ENCODE measurements at places on chromosomes 2 and 18.

GRCh38 chr18:55088000-55088401 lies 128.7 kb upstream of the CCDC68 start:
- no peak for DNase-seq

GRCh38 chr2:187939180-187939579 lies 352.5 kb upstream of the GULP1 start:
- DNase-seq: no peak

GRCh38 chr2:29097569-29097968 lies 17.6 kb upstream of the CLIP4 start:
- no peak for DNase-seq

- DNase-seq: no peak
Observed at GRCh38 chr2:221310730-221311129, 261.4 kb downstream of the EPHA4 start.

- DNase-seq: peak; percentile 17
Observed at GRCh38 chr2:23375448-23375847, 9.5 kb upstream of the KLHL29 start.

- DNase-seq: no peak
Observed at GRCh38 chr2:190210471-190210870, 109.2 kb downstream of the HIBCH start.

DNA sequence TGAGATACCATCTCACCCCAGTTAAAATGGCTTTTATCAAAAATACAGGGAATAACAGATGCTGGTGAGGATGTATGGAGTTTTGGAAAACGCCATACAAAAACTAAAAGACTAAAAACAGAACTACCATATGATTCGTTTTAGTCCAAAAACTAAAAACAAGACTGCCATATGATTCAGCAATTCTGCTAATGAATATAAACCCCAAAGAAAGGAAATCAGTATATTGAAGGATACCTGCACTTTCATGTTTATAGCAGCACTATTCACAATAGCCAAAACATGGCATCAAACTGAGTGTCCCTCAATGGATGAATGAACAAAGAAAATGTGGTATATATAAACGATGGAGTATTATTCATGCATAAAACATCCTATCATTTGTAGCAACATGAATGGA lies 224.4 kb upstream of the MC4R start:
- DNase-seq: no peak

GRCh38 chr2:176746411-176746810 lies 466.2 kb upstream of the HNRNPA3 start:
- no peak for DNase-seq

DNA sequence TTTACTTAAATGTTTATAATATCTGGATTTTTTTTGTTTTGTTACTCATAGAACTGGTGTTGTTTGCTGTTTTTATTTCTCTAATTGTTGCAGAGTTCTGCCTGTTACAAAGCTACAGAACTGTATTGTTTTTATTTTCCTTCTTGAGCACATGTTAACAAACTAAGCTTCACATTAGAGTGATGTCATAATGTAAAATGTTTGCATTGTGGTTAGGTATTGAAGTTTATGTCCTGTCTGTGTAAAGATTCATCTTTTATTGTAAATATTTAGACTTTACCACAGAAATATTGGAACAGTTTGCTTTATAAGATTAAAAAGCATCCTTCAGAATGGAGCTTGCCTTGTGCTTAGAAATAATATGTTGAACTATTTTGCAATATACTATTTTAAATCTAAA lies 67.7 kb downstream of the CLIP4 start:
- DNase-seq: no peak

GRCh38 chr18:37537868-37538525 lies 27.6 kb downstream of the CELF4 start:
- DNase-seq: peak; percentile 10

GRCh38 chr2:105573490-105573889 lies 171.2 kb upstream of the NCK2 start:
- DNase-seq: no peak

All from CD4-positive, alpha-beta T cell treated with Interleukin-12 subunit alpha and Interleukin-12 subunit beta, for 1 hour (primary cell).